ENCODE measurements at places on chromosomes 6 and 20.

DNA sequence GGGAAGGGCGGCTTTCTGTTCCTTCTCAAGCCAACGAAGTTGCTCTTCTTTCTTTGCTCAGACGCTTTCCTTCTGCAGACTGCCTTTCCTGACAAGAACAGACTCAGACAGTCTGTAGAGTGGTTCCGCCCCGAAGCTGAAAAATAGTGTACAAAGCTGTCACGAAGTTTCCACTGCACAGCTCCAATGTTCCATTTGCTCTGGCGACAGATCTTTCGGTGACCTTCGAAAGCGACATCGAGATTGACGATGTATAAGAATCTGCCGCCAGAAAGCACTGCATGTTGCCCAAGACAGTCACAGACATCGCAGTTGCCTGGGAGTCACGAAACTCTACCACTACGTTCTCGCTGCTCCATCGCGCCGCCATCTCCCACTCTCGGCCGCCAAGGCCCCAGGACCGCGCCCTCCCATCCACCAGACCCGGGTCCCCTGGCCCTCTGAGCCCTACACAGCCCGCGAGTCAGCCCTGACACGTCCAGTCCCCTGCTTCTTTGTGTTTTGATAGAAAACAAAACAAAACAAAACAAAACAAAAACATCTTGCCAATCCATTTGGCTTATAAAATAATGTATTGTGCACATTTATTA lies 42.1 kb upstream of the ZNF184 start:
- DNase-seq = no peak

GRCh38 chr6:71335544-71335943 lies 46.9 kb downstream of the OGFRL1 start:
- DNase-seq = no peak

DNA sequence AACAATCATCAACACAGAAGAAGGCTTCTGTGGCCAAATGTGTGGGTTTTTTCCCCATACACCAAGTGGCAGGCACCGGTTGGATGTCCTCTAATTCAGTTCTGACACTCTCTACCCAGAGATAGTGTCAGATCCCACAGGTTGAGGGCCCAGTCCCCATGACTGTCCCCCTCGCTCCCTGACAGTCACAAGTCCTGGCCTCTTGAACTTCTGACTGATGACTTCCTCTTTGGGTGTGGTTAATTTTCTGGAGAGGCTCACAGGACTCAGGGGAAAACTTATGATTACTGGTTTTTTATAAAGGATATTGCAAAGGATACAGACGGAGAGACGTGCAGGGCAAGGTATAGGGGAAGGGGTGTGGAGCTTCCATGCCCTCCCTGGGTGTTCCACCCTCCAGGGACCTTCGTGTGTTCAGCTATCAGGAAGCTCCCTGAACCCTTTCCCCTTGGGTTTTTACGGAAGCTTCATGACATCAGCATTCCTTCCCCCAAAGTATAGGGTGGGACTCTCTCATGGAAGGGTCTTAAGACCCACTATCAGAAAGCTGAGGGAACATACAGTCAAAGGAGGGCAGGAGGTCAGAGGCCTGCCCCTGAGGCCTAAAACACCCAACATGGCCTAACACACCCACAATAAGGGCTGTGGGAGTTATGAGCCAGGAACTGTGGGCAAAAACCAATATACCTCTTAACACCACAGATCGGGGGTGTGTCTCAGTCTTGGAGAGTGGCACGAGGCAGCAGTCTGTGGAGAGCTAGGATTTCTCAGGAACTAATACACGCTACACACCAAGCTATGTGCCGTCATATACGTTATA lies 33.3 kb downstream of the FARS2 start:
- no peak for DNase-seq

DNA sequence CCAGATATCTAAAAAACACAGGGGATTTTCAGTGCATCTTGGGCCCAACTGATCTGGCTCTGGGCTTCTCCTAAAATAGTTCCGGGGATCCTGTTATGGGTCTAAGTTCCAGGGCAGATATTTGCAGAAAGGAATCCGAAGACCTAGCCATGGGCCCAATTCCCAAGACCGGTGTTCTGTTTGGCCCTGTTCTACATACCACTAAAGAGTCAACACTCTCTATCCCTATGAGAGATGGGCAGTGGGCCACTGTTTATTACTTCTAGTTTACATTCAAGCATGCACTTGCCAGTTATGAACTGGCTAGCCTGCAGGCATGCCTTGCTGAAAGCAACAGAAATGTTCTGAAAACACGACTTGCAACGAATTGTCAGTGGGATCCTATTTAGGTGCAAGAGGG lies 87.4 kb upstream of the PLCB4 start:
- DNase-seq = no peak

DNA sequence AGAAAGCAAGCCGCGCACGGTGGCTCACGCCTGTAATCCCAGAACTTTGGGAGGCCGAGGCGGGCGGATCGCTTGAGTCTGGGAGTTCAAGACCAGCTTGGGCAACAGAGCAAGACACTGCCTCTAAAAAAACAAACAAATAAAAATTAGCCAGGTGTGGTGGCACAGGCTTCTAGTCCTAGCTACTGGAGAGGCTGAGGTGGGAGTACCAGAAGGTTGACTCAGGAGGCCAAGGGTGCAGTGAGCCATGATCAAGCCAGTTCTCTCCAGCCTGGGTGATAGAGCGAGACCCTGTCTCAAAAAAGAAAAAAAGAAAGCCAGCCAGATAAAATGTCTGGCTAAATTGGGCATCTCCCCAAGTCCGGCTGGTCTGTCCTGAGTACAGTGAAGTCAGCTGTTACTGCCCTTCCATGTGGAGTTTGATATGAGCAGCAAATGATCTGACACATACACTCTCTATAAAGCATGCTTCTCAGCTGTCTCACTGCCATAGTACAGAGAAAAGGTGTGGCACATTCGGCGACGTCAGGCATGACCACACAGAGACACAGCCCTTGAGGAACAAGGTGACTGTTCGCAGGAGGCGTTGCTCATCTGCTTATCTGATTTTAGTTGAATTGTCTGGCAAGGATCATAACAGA lies 13.0 kb downstream of the CD83 start:
- DNase-seq = no peak

- no peak for DNase-seq
Observed at GRCh38 chr6:85110943-85111342, 338.9 kb upstream of the NT5E start.

DNA sequence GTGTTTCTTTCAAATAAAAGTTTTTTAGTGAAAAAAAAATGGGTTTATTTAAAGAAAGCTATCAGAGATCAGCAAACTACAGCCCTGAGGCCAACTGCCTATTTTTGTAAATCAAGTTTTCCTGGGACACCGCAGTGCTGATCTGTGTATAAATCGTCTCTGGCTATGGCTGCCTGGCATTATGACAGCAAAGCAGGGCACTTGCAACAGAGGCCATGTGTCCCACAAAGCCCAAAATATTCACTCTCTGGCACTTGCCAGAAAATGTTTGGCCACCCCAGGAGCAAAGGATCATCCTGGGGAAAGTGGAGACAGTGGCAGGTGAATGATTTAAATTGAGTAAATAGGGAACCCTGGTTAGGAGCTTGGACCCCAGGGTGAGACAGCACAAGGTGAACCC lies 291.6 kb downstream of the PREX1 start:
- no peak for DNase-seq

DNA sequence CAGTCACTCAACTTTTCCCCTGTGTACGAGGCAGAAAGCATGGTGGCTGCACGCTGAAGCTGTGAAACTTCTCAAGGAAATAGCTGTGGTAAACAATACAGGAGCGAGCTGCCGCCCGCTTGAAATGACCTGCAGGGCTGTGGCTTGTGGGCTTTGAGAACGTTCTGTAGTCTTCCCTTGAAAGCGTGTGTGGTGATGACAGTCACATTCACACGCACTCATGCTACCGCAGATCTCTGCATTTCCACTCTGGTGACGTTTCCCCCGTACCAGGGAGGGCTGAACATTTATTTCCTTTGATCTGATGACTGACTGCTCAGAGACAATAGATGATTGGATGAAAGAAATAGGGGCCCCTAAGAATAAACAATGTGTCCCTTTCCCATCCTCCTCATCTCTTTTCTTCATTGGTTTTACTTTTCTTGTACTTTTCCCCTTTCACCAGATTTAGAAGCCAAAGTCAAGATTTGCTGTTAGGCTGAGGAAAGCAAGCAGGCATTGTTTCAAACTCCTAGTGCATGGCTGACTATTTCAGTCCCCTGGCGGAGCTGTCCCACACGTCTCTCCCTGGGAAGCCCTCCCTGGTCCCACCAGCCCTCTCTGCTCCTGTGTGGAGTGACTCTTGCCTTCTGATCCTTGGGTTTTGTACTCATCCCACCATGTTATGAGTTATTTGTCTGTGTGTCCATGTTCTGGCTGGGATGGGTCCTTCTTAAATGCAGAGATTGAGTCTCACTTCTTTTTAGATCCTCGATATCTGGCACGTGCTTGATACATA lies 3.9 kb downstream of the SYTL3 start:
- DNase-seq = no peak

DNA sequence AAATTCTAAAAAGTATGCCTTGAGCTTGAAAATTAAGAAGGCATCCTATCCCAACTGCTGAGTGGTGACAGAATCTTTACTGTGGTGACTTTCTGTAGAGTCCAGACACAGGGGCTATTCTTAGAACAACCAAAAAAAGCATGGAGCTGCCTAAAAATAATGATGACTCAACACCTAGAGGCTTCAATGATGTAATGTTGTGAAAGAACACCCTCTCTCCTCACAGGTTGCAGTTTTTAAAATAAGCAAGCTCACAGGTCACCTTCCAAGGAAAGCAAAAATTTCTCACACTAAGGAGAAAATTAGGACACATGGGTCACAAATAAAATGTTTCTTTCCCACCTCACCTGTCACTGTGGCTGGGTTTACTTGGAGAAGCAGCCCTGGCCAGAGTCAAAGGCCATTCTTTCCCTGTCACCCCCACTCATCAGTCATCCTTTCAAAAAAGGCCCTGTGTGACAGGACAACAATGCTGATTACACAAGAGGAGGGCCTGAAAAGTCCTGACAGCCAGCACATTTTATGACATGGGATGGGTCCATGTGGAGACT lies 53.5 kb downstream of the RCAN2 start:
- no peak for DNase-seq

GRCh38 chr6:29737707-29738630 lies 14.7 kb downstream of the HLA-F start:
- DNase-seq = peak; percentile 82

GRCh38 chr20:61727761-61728160 lies 337.9 kb downstream of the TAF4 start:
- no peak for DNase-seq

DNA sequence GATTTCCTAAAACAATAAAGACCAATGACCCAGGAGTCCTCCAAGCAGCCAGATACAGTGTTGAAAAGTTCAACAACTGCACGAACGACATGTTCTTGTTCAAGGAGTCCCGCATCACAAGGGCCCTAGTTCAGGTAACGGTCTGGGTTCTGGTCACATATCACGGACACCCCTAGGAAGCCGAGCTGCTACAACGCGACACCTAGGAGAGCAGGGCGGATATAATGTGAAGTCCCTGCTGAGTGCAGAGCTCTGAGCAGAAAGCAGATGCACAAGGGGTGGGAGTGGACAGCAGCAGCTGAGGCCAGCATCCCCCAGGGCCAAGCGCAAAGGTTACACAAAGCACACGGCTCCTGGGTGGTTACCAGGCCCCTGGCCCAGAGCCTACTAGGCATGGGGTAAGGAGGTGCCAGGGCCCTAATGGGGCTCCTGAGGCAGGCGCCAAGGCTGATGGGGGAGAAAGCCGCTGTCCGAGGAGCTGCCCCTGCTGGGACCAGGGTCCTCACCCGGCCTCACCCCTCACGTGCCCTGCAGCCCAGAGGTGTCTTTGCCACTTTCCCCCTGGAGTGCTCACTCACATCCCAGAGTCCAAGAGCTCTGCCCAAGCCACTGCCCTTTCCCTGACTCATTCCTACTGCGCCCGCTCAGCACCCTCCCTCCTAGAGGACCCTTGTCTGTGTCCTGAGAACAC lies 8.4 kb downstream of the CST7 start:
- DNase-seq = no peak

DNA sequence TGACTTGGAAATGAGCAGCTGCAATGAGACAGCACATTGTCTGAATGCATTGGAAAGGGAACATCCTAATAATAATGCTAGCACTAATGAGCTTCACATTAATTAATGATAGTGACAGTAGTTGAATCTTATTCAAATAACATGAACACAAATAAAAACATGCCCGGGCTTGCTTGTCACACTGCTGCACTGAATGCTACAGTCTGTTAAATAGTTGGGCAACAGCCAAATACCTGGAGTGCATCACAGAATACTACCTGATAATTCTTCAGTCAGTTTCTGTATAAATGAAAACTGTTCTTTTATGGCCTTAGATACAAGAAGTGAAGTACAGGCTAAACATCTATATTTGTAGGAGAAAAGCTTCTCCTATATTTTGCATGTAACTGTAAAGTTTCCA lies 458.7 kb downstream of the RNF144B start:
- no peak for DNase-seq
